ENCODE measurements at places on chromosomes 16 and 17.

DNA sequence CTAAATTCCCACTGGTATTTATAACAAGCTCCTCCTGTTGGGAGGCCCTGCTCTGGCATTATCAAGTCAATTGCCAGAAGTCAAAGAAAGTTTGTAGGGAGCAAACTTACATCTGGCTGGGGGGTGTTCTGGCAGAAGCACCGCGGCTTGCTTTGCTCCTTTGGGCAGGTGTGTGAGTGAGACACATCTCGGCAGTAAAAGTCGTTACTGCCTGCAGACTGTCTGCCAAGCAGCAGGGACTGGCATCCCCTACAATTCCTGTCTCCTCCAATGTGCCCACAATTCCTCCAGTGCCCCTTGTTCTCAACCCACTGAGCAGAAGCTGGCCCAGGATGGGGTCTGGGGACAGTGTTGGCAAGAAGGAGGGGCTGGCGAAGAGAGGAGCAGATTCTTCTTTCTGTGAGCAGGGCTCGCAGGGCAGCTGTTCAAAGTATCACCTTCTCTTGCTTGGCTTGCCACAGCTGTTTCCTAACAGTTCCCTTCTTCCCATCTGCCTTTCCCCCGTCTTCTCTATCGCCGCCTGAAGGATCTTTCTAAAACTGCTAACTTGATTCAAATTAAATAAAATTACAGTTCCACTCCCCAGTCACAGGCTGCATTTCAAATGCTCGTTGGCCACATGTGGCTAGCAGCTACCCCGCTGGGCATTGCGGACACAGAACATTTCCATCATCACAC lies 30.2 kb downstream of the SPACA3 start:
- no peak for DNase-seq

GRCh38 chr16:30357715-30358576 lies 2.8 kb upstream of the CD2BP2 start:
- DNase-seq, result no peak

- no peak for DNase-seq
Measured at GRCh38 chr17:60108712-60109111, 30.0 kb upstream of the HEATR6 start.

DNA sequence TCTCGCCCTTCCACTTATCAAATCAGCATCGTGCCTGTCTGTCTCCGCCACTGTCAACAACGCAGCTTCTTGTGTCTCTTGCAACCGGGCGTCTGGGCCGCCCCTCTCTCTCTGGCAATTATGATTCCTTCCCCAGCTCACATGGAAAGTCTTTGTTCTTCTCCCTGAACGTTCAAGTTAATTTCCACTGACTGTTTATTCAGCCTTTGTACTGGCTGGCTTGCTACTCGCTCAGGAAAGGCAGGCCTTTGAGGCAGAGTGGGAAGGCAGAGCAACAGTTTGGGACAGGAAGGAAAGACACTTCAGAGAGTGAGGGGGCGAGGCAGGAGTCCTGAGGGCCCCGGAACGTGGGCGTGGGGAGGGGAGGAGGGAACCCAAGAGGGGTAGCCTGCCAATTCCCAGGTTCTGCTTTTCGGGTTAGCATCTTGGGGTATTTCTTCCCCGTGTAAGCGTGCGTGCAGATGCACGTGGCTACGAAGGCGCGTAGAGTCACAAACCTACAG lies 50.8 kb downstream of the AKAP1 start:
- DNase-seq, result no peak

- DNase-seq, result no peak
Measured at GRCh38 chr16:13130586-13130985, 229.2 kb downstream of the SHISA9 start.

- DNase-seq, result peak; percentile 74
Measured at GRCh38 chr16:28277537-28278388, 14.6 kb upstream of the SBK1 start.

DNA sequence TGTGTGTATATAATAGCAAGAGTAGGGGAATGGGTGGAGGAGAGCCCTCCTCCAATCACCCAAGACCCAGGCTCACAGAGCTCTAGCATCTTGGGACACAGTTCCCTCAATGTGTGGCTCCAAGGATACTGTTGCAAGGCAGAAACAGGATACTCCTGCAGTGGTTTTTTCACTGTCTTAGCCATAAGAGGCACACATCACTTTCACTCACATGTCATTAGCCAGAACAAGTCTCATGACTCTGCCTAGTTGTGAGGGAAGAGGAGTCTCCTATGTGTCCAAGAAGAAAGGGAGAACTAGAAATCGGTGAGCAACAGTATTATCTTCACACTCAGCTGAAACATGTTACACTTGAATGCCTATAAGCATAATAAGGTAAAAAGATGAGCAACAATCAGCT lies 11.1 kb upstream of the NUDT7 start:
- no peak for DNase-seq

GRCh38 chr16:82653550-82654511 lies 27.1 kb downstream of the CDH13 start:
- DNase-seq, result peak; percentile 98

DNA sequence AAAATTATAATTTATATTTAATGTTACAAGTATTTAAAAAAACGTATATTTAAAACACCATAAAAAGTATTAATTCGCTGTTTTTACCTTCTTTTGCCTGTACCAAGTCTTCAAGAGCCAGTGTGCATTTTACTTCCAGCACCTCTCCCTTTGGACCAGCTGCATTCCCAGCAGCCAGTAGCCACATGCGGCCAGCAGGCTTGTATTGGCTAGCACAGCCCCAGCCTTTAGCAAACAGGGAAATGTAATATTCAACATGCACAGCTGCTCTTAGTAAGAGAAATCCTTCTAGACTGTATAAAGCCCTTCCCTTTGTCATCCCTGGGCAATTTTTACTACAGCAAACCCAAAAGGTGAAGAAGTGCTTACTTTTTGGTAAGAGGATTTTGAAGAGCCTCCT lies 6.6 kb downstream of the DHODH start:
- no peak for DNase-seq

DNA sequence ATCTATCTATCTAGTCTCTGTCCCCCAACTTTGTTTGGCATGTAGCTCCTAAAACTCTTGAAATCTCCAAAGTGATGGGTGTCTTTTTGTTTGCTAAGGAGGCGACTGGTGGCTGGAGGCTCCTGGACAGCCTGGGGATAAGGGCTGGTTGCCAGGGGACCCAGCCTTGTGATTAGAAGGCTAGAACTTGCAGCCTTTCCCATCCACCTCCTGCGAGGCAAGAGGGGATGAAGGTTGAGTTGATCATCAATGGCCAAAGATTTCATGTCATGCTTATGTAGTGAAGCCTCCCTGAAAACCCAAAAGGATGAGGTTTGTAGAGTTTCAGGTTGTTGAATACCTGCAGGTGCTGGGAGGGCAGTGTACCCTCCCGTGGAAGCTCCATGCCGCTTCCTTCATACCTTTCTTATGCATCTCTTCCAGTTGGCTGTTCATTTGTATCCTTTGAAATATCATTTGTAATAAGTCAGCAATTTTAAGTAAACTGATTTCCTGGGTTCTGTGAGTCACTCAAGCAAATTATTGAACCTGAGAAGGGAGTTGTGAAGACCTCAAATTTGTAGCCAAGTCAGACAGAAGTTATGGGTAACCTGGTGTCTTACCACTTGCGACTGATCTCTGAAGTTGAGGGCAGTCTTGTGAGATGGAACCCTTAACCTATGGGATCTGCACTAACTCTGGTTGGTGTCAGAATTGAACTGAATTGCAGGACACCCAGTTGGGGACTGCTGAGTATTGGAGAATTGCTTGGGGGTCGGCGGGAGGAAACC lies 202.4 kb downstream of the SEC14L1 start:
- no peak for DNase-seq

DNA sequence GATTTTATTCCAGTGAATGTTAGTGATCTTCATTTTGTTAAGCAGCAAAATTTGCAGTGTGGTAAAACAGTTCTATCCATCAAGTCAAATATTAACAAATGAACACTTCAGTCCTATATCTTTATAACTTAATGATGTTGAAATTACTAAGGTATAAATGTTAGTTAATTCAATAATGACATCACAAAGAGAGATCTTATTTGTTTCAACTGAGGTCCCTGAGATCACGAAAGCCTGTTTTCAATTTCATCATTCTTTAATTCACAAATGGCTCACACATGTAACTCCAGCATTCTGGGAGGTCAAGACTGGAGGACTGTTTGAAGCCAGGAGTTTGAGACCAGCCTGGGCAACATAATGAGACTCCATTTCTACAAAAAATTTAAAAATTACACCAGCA lies 13.9 kb downstream of the SMURF2 start:
- no peak for DNase-seq

- DNase-seq, result no peak
Measured at GRCh38 chr16:47250983-47251382, 107.2 kb upstream of the NETO2 start.

DNA sequence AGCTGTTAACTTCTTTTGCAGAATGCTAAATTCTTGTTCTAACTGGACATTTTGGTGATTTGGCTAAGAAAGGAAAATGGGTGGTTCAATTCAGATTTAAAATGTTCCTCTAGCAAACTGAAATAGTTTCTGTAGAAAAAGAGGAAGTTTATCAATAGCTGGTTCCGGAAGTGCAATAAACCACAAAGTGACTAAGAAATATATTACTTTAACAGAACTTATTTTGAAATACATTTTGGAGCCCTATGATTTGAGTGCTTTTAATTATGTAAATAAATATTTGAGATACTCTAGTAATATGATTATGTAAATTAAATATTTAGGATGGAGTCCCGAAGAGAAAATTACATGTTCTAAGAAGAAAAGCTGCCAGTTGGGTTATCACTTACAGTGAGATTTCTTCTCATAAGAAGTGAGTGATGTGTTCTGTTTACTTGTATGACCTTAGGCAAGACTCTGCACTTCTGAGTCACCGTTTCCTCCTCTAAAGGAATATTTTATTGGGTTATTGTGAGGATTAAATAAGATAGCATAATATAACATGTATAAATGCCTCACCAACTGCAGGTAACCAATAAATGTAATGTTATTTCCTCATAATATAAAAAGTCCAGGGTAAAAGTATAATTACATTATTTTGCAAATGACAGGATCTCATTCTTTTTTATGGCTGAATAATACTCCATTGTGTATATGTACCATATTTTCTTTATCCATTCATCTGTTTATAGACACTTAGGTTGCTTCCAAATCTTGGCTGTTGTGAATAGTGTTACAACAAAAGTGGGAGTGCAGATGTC lies at the start of gene EVI2B:
EVI2B (minus strand) TSS at position 73 of the 800 bp plus-strand sequence. CDS start 8,445 bp downstream, outside the sequence.
- peak; percentile 76 for DNase-seq

- no peak for DNase-seq
Measured at GRCh38 chr16:65737831-65738230, 616.0 kb upstream of the CDH11 start.

- DNase-seq, result no peak
Measured at GRCh38 chr16:74771656-74772315, 2.8 kb downstream of the FA2H start.

- peak; percentile 18 for DNase-seq
Measured at GRCh38 chr17:10622617-10623485, 34.3 kb downstream of the MYH3 start.

- no peak for DNase-seq
Measured at GRCh38 chr16:24152826-24153225, 103.3 kb upstream of the CACNG3 start.

DNA sequence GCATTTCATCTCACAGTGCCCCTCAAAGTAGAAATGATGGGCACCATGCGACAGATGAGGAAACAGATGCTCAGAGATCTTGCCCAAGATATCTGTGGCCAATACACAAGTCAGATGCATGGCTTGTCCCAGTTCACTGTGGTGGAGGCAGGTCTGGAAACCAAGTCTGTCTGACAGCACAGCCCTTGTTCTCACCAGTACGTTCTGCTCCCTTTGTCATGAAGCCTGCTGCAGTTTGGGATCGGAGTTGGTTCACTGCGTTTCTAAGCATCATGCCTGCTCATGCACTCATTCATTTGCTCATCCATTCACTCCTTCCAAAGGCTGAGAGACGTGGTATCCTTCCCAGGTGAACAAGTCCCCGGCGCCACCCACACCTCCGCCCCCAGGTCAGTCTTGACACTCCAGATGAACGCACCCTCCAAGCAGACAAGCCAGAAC lies 27.2 kb upstream of the MEAK7 start:
- no peak for DNase-seq
